ENCODE measurements at places on chromosomes 3 and 15.

GRCh38 chr3:111047812-111048435 lies 23.7 kb upstream of the NECTIN3 start:
- no peak for DNase-seq

DNA sequence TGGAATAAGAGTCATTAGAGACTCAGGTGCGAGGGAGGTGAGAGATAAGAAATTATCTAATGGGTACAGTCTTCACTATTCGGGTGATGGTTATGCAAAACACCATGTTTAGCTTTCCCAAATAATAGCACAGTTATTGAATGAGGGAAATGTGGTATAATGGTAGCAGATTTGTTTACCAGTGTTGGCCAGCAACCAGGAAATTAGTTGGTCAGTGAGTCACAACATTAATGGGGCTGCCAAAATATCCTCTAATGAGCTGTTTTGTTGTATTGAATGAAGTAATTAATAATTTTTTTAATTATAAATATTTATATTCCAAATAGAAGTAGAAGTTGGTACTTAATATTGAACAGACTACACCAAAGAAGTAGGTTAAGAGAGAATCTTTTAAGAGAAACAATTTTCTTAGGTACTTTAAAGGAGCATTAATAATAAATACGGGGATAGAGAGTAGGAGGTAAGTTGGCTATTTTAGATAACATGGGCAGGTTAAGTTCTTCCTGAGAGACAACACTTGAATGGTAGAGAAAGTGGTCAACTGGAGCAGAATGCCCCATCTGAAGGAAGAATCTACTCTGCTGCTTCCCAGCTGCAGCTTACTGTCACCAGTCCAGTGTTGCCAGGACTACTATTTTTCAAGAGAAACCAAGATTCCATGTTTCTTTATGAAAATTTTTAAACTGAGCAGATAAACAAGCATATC lies 218.8 kb downstream of the UBE2E2 start:
- DNase-seq: no peak

- DNase-seq: no peak
These were observed 17.1 kb downstream of the CD80 start for GRCh38 chr3:119542168-119542767.

- DNase-seq: no peak
These were observed 121.3 kb downstream of the THRB start for GRCh38 chr3:24373198-24373959.

DNA sequence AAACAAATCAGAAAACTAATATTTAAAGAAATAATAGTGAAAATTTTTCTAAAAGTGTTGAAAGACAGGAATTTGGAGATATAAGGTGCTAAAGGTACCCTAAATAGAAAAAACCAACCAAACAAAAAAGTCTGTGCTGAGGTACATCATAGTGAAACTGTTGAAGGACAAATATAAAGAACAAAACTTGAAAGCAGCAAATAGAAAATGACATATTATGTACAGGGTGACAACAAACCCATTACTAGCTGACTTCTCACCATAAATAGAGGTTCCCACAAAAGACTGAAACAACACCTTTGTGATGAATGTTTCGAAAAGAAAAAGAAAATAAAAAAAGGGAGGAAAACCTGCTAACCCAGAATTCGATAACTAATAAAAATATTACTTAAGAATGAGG lies 502.5 kb upstream of the NECTIN3 start:
- no peak for DNase-seq

DNA sequence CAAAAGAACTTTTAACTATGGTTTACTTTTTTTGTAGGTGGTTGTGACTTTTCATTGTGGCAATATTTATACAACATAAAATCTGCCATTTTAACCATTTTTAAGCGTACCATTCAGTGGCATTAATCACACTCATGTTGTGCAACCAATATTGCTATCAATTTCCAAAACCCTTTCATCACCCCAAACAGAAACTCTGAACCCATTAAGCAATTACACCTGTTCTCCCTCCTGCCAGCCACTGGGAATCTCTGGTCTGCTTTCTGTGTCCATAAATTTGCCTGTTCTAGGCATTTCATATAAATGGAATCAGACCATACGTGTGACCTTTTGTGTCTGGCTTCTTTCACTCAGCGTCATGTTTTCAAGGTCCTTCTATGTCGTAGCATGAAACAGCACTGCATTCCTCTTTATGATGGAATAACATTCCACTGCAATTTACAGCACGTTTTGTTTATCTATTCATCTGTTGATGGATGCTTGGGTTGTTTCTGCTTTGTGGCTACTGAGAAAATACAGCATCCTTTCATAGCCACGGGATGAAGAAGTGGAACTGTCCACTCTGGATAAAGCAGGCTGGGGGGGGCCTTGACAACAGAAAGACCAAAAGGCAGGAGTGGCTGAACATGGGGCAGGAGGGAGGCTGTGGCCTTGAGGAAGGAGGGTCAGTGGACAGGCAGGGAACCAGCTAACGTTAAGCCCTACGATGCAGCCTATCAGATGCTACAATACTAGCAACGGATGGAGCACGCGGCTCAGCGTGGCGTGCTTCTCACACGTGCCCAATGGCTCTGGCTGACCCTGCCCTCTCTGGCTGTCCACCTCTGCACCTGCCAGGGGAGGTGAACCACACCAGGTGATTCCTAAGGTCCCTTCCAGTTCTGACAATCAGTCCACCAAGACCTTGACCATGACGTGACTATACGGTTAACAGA lies 110.9 kb downstream of the SEC22A start:
- no peak for DNase-seq

- DNase-seq: no peak
These were observed 664.0 kb upstream of the ADAMTS9 start for GRCh38 chr3:65351753-65352152.

- peak; percentile 77 for DNase-seq
These were observed 89.5 kb upstream of the ATP2B2 start for GRCh38 chr3:10594915-10595314.

DNA sequence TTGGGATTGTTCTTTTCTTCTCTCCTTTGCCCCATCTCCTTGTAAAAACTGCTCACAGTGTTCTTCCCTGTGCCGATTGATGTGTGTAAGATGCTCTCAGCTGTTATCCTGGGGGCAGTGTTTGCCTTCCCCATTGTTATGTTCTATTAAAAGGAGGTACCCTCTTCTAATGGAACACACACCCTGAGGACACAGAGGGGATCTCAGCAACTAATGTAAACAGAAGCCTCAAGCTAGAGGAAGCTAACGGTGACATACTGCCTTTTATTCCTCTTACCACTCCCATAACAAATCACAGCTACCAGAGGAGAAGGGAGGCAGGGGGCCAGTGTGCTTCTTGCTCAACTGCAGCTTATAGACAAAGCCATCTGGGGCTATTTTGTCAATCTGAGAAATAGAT lies 2.2 kb downstream of the TAGLN3 start:
- DNase-seq: no peak

- DNase-seq: no peak
These were observed 62.5 kb downstream of the FBXL2 start for GRCh38 chr3:33339758-33340157.

DNA sequence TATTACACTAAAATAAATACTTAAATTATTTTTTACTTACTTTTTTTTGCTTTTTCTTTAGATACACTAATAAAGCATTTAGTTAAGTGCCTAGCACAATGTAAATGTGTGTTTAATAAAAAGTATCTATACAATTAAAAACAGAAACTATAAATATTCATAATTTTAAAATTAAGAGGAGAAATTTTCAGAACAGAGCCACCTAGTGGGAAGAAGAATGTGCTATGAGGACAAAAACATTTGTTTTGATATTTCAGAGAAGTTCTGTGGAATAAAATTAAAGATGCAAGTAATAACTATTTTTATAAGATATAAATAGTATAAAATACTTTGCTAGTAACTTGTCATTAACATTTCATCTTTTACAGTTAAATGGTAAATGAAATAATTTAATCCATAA lies 33.6 kb upstream of the PLSCR5 start:
- DNase-seq: peak; percentile 19

DNA sequence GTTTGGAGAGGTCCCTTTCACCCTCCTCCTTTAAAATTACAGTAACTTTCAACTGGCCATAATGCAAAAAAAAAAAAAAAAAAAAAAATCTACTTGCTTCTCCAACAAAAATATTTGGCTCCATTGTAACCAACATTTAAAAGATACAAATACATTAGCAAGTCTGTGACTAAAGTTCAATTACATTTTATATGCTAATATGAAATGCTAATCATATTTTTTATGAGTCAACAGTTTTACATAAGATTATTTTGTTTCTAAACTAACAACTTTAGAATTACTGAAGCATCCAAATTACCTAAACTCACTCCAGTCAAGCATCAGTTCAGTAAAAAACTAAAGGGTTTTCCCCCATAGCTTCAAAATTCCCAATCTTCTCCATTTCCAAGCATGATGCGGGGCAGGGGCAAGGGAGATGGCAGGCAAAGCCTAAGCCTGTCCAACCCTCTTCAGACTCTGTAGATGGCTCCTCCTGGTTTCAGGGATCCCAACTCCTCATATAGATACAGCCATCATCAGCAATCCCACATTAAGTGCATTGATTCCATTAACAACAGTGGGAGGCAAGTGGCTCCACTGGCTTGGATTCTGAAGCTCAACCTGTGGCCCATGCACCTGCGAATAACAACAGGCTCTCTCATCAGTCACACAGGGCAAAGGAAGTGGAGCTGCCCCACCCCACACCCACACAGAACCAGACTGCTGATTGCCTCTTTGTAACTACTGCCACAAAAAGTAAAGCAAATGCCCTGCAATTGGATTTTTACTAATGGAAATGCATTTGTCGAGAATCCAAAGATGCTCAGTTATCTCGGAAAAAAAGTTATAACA lies 15.0 kb downstream of the SFMBT1 start:
- no peak for DNase-seq

GRCh38 chr3:120908795-120909601 lies 993 bp downstream of the STXBP5L start:
- DNase-seq: no peak

GRCh38 chr3:56124546-56124945 lies 343.7 kb downstream of the ERC2 start:
- DNase-seq: no peak

DNA sequence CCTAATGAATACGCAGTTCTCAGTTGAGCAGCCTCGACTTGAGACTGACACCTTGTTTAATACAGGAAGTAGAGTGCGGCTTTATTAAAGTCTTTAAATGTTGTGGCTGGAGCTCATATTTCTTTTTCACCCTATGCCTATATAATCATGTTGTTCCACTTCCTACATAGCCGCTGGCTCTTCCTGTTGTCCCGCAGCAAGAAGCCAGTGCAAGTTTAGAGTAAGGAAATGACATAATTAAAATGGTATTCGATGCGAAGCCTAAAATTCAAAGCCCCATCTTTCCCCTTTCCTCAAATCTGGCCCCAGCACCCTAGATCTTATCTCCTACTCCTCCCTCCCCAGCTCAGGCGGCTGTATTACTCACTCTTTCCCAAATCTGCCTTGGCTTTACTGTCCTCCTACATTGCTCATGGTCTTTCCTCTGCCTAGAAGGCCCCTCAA lies 7.5 kb upstream of the PHLDB2 start:
- DNase-seq: no peak

- no peak for DNase-seq
These were observed 5.2 kb downstream of the CAPN3 start for GRCh38 chr15:42364529-42364928.

GRCh38 chr3:25817638-25818037 lies 27.7 kb downstream of the OXSM start:
- no peak for DNase-seq

GRCh38 chr15:69860921-69861320 lies 236.8 kb downstream of the TLE3 start:
- DNase-seq: no peak

- DNase-seq: no peak
These were observed 27.3 kb upstream of the ST3GAL6 start for GRCh38 chr3:98735761-98736269.

- DNase-seq: no peak
These were observed 98.2 kb downstream of the PLCH1 start for GRCh38 chr3:155646669-155647068.

All from NAMALWA (cell line).